A549 treated with dexamethasone at 1 μM for 4 hours (cell line): ENCODE measurements at places on chromosomes 1 and 21. TPM values are rescaled to one million over a fixed set of nuclear protein-coding genes. Genes with fewer than 3 reads are reported as not detected.

Gene C1orf87
- not detected in 5 replicates for total RNA-seq

Gene THEM5
- not detected in 5 replicates for total RNA-seq

Gene FMO5
- total RNA-seq: 0.17 to 0.46 TPM (median 0.39 TPM) in 5 replicates

Gene ADAM30
- not detected in 5 replicates for total RNA-seq

Gene LCE3E
- 0.24 to 0.26 TPM in 2 of 5 replicates, not detected in the others for total RNA-seq

Gene HORMAD1
- total RNA-seq: 7.9 to 10.7 TPM (median 9.7 TPM) in 5 replicates

Gene EDARADD
- 3.1 to 4.0 TPM (median 3.7 TPM) in 5 replicates for total RNA-seq

Gene TCHHL1
- total RNA-seq: not detected in 5 replicates

Gene SPRR2E
- total RNA-seq: not detected in 5 replicates

Gene SIK1
- 7.9 to 17.4 TPM (median 15.9 TPM) in 5 replicates for total RNA-seq

Gene ZSWIM5
- 0.36 to 0.71 TPM (median 0.57 TPM) in 5 replicates for total RNA-seq

Gene PTCH2
- total RNA-seq: 0.12 to 0.26 TPM (median 0.17 TPM) in 5 replicates

Gene GBP6
- not detected in 5 replicates for total RNA-seq

Gene SPRR4
- total RNA-seq: not detected in 5 replicates

Gene FNDC10
- total RNA-seq: 4.8 to 10.5 TPM (median 8.4 TPM) in 5 replicates

Gene PLD5
- total RNA-seq: 1.6 to 2.6 TPM (median 2.4 TPM) in 5 replicates

Gene RAB3B
- total RNA-seq: 5.4 to 8.9 TPM (median 7.4 TPM) in 5 replicates

Gene HSPA13
- total RNA-seq: 12.0 to 18.9 TPM (median 14.2 TPM) in 5 replicates

Gene KIAA1614
- total RNA-seq: 0.25 to 1.3 TPM (median 1.0 TPM) in 5 replicates

Gene FCRLB
- total RNA-seq: 1.1 to 1.6 TPM (median 1.4 TPM) in 5 replicates

Gene FMOD
- 0.02 to 0.04 TPM (median 0.03 TPM) in 3 of 5 replicates, not detected in the others for total RNA-seq

Gene FCRL5
- not detected in 5 replicates for total RNA-seq

Gene FAM177B
- not detected in 5 replicates for total RNA-seq

Gene EXTL1
- total RNA-seq: 0.05 TPM in 1 of 5 replicates, not detected in the others

Gene FBXO42
- total RNA-seq: 6.5 to 9.2 TPM (median 7.9 TPM) in 5 replicates

Gene CIART
- 1.9 to 3.3 TPM (median 2.5 TPM) in 5 replicates for total RNA-seq

Gene ERI3
- 46.8 to 55.9 TPM (median 53.7 TPM) in 5 replicates for total RNA-seq

Gene SLAMF9
- 0.22 to 0.43 TPM (median 0.37 TPM) in 5 replicates for total RNA-seq

Gene AXDND1
- 0.25 to 0.37 TPM (median 0.29 TPM) in 5 replicates for total RNA-seq

Gene COL9A2
- total RNA-seq: 0.17 to 0.25 TPM (median 0.19 TPM) in 5 replicates

Gene C8B
- total RNA-seq: not detected in 5 replicates

Gene TTC24
- total RNA-seq: not detected in 5 replicates

Gene SLC45A3
- total RNA-seq: 3.8 to 5.7 TPM (median 4.8 TPM) in 5 replicates

Gene MAN1C1
- 0.65 to 0.97 TPM (median 0.92 TPM) in 5 replicates for total RNA-seq

Gene AGTRAP
- 75.6 to 98.4 TPM (median 93.6 TPM) in 5 replicates for total RNA-seq

Gene KCNA2
- total RNA-seq: 0.02 to 0.20 TPM (median 0.05 TPM) in 5 replicates

Gene AK5
- 6.8 to 10.1 TPM (median 6.9 TPM) in 5 replicates for total RNA-seq

Gene SPRR1A
- not detected in 5 replicates for total RNA-seq

Gene SAMD13
- total RNA-seq: 0.35 to 0.81 TPM (median 0.52 TPM) in 5 replicates

Gene USH2A
- under 0.01 TPM in 1 of 5 replicates, not detected in the others for total RNA-seq

Gene LRRN2
- 9.6 to 13.7 TPM (median 11.8 TPM) in 5 replicates for total RNA-seq
